ENCODE measurements at places on chromosomes 7 and 10. TPM values are rescaled to one million over a fixed set of nuclear protein-coding genes. Genes with fewer than 3 reads are reported as not detected.

GRCh38 chr7:36188906-36189305 is 35.9 kb downstream of the EEPD1 start:
- DNase-seq: no peak

- DNase-seq: no peak
Measured at GRCh38 chr10:104274762-104275721, 6.1 kb downstream of the GSTO2 start.

- no peak for DNase-seq
Measured at GRCh38 chr10:114713525-114714090, 55.5 kb upstream of the ABLIM1 start.

The CYP2C18 gene
- total RNA-seq: not detected

The VGF gene
- not detected for total RNA-seq

The COL26A1 gene
- 0.20 TPM for total RNA-seq

The LIPF gene
- total RNA-seq: not detected
